NCI-H2107 (cell line): ENCODE measurements at places on chromosomes 7 and 10.

GRCh38 chr7:131234719-131235488 is 92.8 kb upstream of the MKLN1 start:
- no peak for DNase-seq

DNA sequence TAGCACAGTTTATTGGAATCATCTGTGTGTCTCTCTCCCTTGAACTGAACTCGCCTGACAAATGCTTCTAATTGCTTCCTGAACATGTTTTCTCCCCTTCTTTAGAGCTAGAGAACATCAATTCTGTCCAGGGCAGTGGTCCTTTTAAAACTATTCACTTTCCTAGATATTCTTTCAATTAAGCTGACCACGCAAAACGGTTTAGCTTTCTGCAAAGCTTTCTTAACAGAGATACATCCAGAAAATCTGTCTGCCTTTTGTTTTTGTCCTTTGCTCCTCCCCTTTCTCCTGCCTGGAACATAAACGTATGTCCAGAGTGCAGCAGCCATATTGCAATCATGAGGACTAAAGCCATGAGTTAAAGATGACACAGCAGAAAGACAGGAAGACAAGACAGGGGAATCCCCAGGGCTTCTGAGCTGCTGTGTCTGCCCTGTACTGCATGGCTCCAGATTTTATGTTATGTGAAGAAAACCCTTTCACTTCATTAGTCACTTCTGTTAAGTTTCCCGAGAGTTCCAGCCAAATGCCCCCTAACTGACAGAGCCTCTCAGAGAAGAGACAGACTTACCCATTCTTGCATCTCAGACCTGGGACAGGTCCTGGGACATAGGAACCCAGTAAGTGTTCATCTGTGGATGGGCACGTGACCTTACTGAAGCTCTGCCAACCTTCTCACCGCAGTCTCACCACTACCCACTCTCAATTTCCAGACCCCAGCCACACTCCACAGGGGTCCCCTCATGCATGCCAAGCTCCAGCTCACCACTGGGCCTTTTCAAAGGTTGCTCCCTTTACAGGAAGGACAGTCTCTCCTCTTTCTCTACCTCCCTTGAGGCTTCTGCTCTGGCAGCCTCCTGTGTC is 35.0 kb upstream of the CPXM2 start:
- DNase-seq = no peak

GRCh38 chr10:100043796-100044195 is 34.0 kb upstream of the DNMBP start:
- DNase-seq = no peak

- DNase-seq = no peak
Measured at GRCh38 chr10:634256-634655, 55.2 kb downstream of the DIP2C start.

GRCh38 chr7:103380395-103381191 is 33.1 kb downstream of the PSMC2 start:
- no peak for DNase-seq
